ENCODE measurements at places on chromosomes 7 and 10. TPM values are rescaled to one million over a fixed set of nuclear protein-coding genes. Genes with fewer than 3 reads are reported as not detected.

Gene OR2A2
- total RNA-seq: not detected

Gene DPY19L1
- total RNA-seq: 52.0 TPM

Gene CCAR1
- 45.8 TPM for total RNA-seq

Gene INA
- total RNA-seq: not detected

DNA sequence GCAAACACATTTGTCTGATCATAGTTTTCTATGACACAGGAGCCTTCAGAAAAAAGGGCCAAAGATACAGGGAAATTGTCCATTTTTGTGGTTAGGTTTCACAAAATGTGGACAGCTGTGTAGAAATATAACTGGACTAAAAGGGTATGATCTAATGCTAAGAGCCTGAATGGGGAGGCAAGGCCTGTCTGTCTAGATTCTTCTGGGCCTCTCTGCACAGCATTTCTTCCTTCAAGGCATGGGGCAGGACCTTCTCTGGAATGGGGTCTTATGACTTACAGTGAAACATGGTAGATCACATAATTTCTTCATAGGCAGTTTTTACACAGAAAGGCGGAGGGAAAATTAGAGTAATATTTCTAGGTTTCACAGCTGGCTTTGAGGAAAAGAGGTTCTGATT is 795.7 kb downstream of the GRID1 start:
- H3K4me3 ChIP-seq: no peak overlapping the region
- H3K27me3 ChIP-seq: no peaks in the 10 kb centered on the region
- no peak overlapping the region for H3K27ac ChIP-seq
- no peaks in the 10 kb centered on the region for H3K4me1 ChIP-seq

DNA sequence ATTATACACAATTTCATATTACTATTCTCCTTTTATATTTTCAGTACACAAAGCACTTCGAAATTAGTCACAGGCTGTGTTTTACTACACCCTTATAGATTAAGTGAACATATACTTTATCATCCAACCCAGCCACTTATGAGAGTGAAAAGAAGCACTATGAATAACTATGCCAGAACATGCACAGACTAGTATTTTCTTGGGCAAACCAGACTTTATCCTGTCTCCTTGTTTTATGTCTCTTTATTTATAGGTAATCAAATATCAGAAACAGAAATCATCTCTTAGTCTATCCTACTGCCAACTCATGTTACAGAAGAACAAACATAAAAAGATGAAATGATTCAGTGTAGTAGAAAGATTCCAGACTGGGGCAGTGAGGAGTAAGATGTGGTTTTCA is 171.8 kb downstream of the GRM3 start:
- DNase-seq: no peak
- no peaks in the 10 kb centered on the region for H3K4me1 ChIP-seq
- no peak overlapping the region for H3K4me3 ChIP-seq
- H3K27ac ChIP-seq: no peak overlapping the region
- H3K27me3 ChIP-seq: no peaks in the 10 kb centered on the region

DNA sequence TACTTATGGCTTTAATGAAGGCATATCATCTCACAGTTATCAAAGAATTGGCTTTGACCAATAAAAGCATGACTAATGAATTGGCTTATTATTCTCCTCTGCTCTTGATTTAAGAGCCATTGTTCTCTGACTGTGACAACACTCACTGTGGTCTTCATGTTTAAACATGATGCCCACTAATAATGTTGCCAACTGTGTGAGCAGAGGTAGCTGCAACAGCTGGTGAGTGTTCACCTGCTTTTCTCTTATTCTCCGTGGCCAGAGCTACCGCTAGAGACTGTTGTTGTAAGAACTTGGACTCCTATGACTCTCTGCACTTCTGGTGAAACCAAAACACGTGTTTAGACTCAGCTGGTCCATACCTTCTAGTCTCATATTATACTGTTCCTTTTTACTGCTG is 335.9 kb downstream of the XPNPEP1 start:
- H3K27ac ChIP-seq: no peak overlapping the region

DNA sequence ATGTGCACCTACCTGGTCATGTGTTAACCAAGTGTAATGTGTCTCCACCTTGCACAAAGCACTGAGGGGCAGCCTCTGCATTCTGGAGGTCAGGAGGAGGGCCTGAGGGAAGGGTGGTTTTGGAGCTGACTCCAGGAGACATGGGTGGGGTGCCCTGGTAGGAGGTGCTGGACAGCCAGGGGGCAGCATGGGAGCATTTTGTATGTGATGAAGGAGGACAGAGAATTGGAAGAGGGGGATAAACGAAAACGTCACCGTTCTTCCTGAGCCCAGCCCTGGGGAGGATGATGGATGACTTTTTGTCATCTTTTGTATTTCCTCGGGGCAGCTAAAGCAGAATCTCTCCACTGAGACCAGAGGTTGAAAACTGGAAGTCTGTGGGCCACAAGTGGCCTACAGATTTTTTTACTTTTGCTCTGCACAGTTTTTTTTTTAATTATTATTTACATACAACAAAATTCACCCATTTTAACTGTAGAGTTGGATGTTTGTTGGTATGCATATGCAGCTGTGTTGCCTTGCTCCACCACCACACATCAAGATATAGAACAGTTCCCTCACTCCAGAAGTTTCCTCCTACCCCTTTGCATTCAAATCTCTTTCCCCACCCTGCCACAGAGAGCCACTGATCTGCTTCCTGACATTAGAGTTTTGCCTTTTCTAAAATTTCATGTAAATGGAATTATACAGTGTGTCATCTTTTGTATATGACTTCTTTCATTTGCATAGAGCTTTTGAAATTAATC is 242.5 kb downstream of the VTI1A start:
- H3K27ac ChIP-seq: no peak overlapping the region
- H3K27me3 ChIP-seq: no peaks in the 10 kb centered on the region
- H3K36me3 ChIP-seq: no peaks in the 10 kb centered on the region

DNA sequence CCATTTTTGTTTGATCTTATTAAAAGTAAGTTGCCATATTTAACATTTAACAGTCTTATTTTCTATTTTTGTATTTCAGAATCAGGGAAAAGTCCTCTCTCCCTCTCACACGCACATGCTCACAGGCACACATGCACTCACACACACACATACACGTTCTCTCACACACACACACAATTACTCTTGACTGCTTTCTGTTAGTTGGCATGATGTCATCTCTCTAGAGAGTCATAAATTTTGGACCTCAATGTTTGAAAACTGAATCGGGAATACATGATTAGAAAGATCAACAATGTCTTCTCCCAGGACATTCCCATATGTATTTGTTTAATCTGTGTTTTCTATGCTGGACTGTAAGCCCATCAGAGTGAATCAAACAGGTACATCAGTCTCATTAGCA is 165.7 kb upstream of the AHR start:
- H3K27ac ChIP-seq: no peak overlapping the region
- no peaks in the 10 kb centered on the region for H3K4me1 ChIP-seq
- H3K4me3 ChIP-seq: no peak overlapping the region
- no peaks in the 10 kb centered on the region for H3K36me3 ChIP-seq
- DNase-seq: no peak

DNA sequence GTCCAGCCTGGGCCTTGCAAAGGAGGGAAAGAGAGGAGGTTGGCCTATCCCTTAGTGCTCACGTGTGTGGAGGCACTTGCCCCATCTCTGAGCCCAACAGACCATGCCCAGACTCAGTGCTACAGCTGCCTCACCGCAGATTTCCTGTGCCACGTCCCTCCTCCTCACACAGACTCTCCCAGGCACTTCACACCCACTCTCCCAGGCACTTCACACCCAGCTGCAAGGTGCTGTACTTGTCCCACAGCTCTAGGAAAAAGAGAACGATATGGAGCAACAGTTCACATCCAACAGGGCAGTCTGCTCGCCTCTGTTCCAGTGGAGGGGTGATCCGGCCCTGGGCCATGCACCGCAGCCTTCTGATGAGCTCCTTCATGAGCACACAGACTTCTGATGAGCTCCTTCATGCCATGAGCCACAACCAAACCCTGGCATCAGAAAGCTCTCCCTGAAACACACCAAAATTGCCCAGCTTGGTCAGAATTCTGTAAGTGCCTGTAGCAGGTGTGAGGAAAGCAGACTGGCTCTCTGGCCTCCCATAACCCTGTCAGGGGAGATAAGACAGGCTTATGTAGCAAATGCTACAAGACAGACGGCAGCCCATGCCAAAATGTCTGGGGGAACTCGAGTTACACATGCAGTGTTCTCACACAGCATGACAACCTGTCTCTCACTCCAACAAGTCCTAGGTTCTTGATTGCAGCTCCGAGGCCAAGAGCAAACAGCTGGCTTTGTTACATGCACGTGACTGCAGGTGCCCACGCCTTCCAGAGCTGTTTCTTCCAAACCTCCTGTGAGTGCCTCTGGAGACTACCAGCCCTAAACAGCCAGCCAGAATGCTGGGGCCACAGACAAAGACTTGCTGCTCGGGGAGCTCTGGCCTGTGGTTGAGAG is 348.5 kb downstream of the GRID1 start:
- no peaks in the 10 kb centered on the region for H3K36me3 ChIP-seq
- H3K4me1 ChIP-seq: no peaks in the 10 kb centered on the region
- H3K4me3 ChIP-seq: no peak overlapping the region
- no peak overlapping the region for H3K27ac ChIP-seq

DNA sequence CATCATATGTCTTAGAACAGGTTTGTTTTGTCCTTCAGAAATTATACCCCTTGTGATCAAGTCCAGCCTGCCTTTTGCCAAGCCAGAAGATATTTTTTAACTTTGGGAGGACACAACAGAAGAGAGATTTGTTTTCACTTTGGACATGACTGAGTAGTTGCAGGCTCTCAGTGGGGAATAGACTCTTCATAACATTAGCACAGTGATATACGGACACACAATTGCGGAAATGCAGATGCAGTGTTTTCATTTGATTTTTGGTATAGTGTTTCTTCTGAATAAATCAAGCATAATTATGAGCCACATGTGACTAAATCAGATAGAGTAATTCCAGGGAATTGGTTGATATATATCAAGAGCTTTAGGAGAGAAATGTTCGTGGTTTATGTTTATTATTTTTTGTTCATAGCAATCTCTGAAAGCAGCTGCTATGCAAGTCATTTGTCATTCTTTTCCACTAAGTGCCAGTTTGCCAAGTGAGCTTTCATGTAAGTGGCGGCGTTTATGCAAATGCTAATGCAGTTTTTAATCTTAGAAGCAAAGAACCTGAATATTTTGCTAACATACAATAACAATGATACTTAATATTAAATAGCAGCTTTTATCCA is 69.6 kb upstream of the HDAC9 start:
- no peak overlapping the region for H3K27ac ChIP-seq
- no peak overlapping the region for H3K4me3 ChIP-seq
- no peaks in the 10 kb centered on the region for H3K4me1 ChIP-seq
- no peaks in the 10 kb centered on the region for H3K27me3 ChIP-seq
- no peak for DNase-seq
